ENCODE measurements at places on chromosomes 4 and X. TPM values are rescaled to one million over a fixed set of nuclear protein-coding genes. Genes with fewer than 3 reads are reported as not detected.

DNA sequence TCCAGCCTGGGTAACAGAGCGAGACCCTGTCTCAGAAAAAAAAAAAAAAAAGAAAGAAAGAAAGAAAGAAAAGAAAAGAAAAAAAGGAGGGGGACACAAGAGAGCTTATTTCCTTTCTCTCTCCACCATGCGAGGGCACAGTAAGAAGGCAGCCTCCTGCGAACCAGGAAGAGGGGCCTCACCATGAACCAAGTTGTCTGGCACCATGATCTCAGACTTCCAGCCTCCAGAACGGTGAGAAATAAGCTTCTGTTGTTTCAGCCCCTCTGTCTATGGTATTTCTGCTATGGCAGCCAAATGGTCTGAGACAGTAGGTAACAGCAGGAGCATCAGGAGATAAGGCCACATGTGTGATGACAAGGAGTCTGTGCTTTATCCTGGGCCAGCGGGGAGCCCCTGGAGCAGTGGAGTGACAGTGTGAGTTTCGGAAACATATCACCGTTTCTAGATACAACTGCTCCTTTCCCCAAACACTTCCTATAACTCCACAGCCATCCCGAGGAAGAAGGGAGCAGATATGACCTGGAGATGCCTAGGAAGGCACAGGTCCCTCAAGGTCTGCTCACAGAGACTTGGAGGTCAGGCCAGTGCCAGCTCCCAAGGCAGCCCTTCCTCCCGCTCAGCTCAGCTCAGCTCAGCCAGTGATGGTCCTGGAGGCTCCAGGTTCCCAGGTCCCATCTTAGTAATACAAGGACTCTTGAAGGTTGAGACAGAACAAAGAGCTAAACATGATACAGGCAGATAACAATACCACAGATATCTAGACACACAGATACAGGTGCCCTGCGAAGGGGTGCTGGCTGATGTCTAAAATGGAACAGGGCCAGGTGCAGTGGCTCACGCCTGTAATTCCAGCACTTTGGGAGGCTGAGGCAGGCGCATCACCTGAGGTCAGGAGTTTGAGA lies 17.7 kb downstream of the JAKMIP1 start:
- H3K27ac ChIP-seq = peak overlapping the region; percentile 70
- H3K4me3 ChIP-seq = no peak overlapping the region
- H3K27me3 ChIP-seq = no peaks in the 10 kb centered on the region
- DNase-seq = no peak

GRCh38 chr4:132059227-132059626 lies 1089.9 kb upstream of the PCDH10 start:
- DNase-seq = no peak
- no peak overlapping the region for H3K27ac ChIP-seq
- H3K4me1 ChIP-seq = no peaks in the 10 kb centered on the region
- H3K4me3 ChIP-seq = no peak overlapping the region

- peaks cover 29% of the 10 kb centered on the region for H3K36me3 ChIP-seq
- H3K27ac ChIP-seq = no peak overlapping the region
- DNase-seq = no peak
- H3K4me1 ChIP-seq = peaks cover 37% of the 10 kb centered on the region
- no peak overlapping the region for H3K4me3 ChIP-seq
Measured at GRCh38 chr4:6938237-6938636, 28.6 kb downstream of the TBC1D14 start.

GRCh38 chrX:112056476-112056875 lies 26.1 kb downstream of the TRPC5 start:
- H3K27ac ChIP-seq = no peak overlapping the region
- no peak for DNase-seq
- H3K27me3 ChIP-seq = no peaks in the 10 kb centered on the region

Gene TDO2
- not detected for total RNA-seq

Gene VEGFD
- total RNA-seq = not detected

DNA sequence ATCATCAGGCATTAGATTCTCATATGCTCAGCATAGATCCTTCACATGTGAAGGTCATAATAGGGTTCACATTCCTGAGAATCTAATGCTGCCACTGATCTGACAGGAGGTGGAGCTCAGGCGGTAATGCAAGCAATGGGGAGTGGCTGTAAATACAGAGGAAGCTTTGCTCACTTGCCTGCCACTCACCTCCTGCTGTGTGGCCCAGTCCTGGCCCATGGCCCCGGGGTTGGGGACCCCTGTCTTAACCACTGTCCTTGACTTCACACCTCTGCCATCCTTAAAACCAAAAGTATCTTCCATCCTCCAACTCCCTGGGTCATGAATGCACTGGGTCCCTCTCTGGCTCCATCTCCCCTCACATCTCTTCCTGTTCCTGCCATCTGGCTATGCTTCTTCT lies 129.1 kb downstream of the HMX1 start:
- no peak for DNase-seq
- H3K4me1 ChIP-seq = no peaks in the 10 kb centered on the region
- no peaks in the 10 kb centered on the region for H3K36me3 ChIP-seq
- H3K27me3 ChIP-seq = no peaks in the 10 kb centered on the region

- no peaks in the 10 kb centered on the region for H3K36me3 ChIP-seq
- H3K4me3 ChIP-seq = no peak overlapping the region
Measured at GRCh38 chrX:12263211-12263610, 124.9 kb downstream of the FRMPD4 start.

Gene PIM2
- total RNA-seq = 313 TPM

- no peaks in the 10 kb centered on the region for H3K36me3 ChIP-seq
- H3K27me3 ChIP-seq = peaks cover 13% of the 10 kb centered on the region
- H3K4me3 ChIP-seq = no peak overlapping the region
- H3K27ac ChIP-seq = no peak overlapping the region
Measured at GRCh38 chr4:78520808-78521226, 30.8 kb upstream of the ANXA3 start.

DNA sequence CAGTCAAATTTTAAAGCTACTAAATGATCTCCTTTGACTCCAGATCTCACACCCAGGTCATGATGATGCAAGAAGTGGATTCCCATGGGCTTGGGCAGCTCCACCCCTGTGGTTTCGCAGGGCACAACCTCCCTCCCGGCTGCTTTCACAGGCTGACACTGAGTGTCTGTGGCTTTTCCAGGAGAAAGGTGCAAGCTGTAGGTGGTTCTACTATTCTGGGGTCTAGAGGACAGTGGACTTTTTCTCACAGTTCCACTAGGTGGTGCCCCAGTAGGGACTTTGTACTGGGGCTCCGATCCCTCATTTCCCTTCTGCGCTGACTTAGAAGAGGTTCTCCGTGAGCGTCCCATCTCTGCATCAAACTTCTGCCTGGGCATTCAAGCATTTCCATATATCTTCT lies 845.2 kb downstream of the PCDH18 start:
- DNase-seq = no peak
- H3K4me3 ChIP-seq = no peak overlapping the region
- H3K36me3 ChIP-seq = no peaks in the 10 kb centered on the region

DNA sequence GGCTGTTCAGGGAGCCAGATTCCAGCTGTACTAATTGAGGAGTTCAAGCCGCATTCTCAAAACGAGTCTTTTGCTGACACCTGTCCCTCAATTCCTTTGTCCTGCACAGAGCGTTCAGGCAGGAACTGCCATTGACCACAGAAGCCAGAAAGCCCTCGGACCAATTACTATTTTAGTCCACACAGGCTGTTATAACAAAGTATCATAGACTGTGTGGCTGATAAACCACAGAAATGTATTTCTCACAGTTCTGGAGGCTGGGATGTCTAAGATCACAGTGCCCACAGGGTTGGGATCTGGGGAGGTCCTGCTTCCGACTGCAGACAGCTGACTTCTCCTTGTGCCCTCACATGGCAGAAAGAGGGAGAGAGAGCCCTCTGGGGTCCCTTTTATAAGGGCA lies 119.8 kb upstream of the ATP6AP2 start:
- no peaks in the 10 kb centered on the region for H3K36me3 ChIP-seq
- no peak overlapping the region for H3K4me3 ChIP-seq
- peaks cover 5% of the 10 kb centered on the region for H3K4me1 ChIP-seq
- peaks cover 7% of the 10 kb centered on the region for H3K27me3 ChIP-seq
- DNase-seq = no peak

DNA sequence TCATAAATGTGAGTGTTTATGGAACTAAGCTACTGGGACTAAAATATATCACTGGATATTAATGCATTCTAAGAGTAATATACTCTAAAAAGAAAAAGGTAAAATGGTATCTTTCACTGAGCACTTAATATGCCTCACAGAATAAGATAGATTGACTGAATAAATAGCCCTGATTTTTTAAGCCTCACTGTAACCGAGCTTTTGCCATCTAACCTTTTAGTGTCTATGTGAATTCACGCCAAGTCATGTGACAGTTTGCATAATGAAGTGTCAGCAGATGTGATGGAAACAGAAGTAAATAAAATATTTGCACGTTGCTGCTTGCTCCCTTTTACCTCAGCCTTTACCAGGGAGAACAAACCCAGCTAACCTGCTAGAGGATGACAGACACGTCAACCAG lies 119.7 kb upstream of the NWD2 start:
- H3K4me1 ChIP-seq = no peaks in the 10 kb centered on the region
- H3K36me3 ChIP-seq = no peaks in the 10 kb centered on the region
- DNase-seq = no peak
- H3K4me3 ChIP-seq = no peak overlapping the region
- H3K27ac ChIP-seq = no peak overlapping the region
- H3K27me3 ChIP-seq = no peaks in the 10 kb centered on the region

Gene APOO
- total RNA-seq = 22.4 TPM

GRCh38 chr4:151537687-151538086 lies 128.7 kb downstream of the FHIP1A start:
- DNase-seq = no peak
- H3K36me3 ChIP-seq = no peaks in the 10 kb centered on the region
- no peak overlapping the region for H3K4me3 ChIP-seq
- no peak overlapping the region for H3K27ac ChIP-seq

Gene DSPP
- total RNA-seq = not detected

Gene PABPC4L
- not detected for total RNA-seq

GRCh38 chr4:74758551-74759145 lies 35.7 kb downstream of the BTC start:
- H3K4me3 ChIP-seq = no peak overlapping the region
- no peaks in the 10 kb centered on the region for H3K4me1 ChIP-seq
- H3K27ac ChIP-seq = no peak overlapping the region
- no peak for DNase-seq
- no peaks in the 10 kb centered on the region for H3K36me3 ChIP-seq
- no peaks in the 10 kb centered on the region for H3K27me3 ChIP-seq

GRCh38 chrX:2928191-2928582 lies 952 bp downstream of the ARSD start:
- H3K4me3 ChIP-seq = peak overlapping the region; percentile 47
- H3K27ac ChIP-seq = peak overlapping the region; percentile 38
- peaks cover 4% of the 10 kb centered on the region for H3K27me3 ChIP-seq
- no peak for DNase-seq
- no peaks in the 10 kb centered on the region for H3K4me1 ChIP-seq
- H3K36me3 ChIP-seq = no peaks in the 10 kb centered on the region

DNA sequence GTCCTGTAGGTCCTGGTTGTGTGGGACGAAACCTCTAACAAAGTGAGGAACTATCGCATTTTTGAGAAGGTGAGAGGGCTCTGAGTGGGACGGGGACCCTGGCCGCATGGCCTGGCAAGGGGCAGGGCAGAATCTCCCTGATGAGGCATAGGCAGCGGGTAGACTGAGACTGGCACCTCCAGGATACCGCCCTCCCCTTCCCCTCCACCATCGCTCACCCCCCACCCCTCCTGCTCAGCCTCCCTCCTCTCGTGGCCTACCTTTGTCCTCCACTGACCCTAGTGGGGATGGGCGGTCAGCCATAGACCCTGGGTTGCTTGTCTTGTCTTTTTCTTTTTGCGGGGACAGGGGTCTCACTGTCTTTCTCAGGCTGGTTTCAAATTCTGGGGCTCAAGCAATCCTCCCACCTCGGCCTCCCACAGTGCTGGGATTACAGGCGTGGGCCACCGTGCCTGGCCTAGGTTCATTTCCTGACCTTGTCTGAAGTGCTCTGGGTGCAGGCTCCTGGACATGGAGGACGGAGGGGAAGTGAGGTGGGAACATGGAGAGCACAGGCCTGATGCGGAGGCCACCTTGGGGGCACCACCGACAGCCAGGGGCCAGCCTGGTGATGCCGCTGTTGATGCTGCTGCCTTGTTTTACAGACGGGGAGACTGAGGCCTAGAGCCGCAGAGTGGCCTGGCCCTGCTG lies 10.5 kb upstream of the ADD1 start:
- no peaks in the 10 kb centered on the region for H3K27me3 ChIP-seq
- H3K36me3 ChIP-seq = peaks cover 36% of the 10 kb centered on the region
- peaks cover 19% of the 10 kb centered on the region for H3K4me1 ChIP-seq
- DNase-seq = no peak
- H3K27ac ChIP-seq = no peak overlapping the region
- H3K4me3 ChIP-seq = no peak overlapping the region

DNA sequence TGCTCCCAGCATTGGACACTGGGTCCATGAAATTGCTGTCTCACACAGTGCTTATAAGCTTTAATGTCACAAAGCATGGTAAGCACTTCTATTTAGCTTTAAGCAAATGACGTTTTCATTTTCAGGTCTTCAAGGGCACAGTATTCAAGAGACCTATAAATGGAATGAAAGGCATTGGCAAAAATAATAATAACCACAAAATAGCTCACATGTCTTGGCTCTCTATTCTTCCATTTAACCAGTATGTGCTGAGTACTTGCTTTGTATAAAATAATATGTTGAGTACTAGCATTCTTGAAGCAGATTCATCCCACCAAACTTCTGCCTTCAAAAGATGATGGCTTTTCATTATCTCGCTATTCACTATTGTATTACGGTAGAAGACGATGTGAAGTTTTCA lies 203.0 kb downstream of the ADAMTS3 start:
- no peak overlapping the region for H3K27ac ChIP-seq
- no peaks in the 10 kb centered on the region for H3K27me3 ChIP-seq
- H3K4me3 ChIP-seq = no peak overlapping the region
- H3K36me3 ChIP-seq = no peaks in the 10 kb centered on the region
- DNase-seq = no peak
- no peaks in the 10 kb centered on the region for H3K4me1 ChIP-seq

DNA sequence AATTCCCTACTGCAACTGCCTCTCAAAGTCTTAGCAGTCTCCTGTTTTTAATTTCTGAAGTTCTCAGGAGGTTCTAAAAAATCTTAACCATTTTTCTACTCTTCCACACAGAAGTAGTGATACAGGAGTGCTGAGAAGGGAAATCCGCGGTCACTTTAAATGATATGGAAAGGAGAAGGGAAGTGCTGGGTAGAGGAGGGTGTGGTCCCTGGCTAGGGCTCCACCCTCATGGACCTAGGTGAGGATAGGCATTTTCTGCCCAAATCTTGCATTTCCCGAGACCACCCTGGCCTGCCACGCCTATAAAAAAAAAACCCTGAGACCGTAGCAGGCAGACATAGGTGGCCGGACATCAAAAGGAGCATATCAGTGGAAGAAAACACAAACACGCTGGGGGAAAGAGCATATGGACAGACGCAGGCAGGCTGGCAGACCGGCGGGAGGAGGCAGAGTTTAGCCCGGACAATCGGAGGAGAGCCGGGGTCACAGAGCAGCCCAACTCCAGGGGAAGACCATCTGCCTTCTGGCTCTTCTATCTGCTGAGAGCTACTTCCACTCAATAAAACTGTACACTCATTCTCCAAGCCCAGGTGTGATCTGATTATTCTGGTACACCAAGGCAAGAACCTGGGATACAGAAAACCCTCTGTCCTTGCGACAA lies 85.7 kb downstream of the POU3F4 start:
- no peaks in the 10 kb centered on the region for H3K27me3 ChIP-seq
- no peak for DNase-seq

- H3K36me3 ChIP-seq = no peaks in the 10 kb centered on the region
- H3K4me3 ChIP-seq = no peak overlapping the region
- no peak overlapping the region for H3K27ac ChIP-seq
- no peaks in the 10 kb centered on the region for H3K4me1 ChIP-seq
- H3K27me3 ChIP-seq = peaks cover 7% of the 10 kb centered on the region
Measured at GRCh38 chr4:67933038-67933437, 30.3 kb downstream of the TMPRSS11A start.

GRCh38 chrX:2692221-2693112 lies 1.4 kb downstream of the CD99 start:
- H3K4me3 ChIP-seq = peak overlapping the region; percentile 95
- DNase-seq = no peak
- peaks cover 39% of the 10 kb centered on the region for H3K4me1 ChIP-seq
- H3K36me3 ChIP-seq = peaks cover 58% of the 10 kb centered on the region
- H3K27me3 ChIP-seq = peaks cover 1% of the 10 kb centered on the region

Gene HSFX2
- total RNA-seq = not detected

Gene ZFP42
- 0.07 TPM for total RNA-seq

All from activated T-helper 2 cell treated with anti-CD3 and anti-CD28 coated beads, Interferon-gamma antibody, Interleukin-2, Interleukin-4, amounts not matched to agents 10 μg/mL and 5 μg/mL and 100 μg/mL, durations not matched to agents 14 hours and 24 hours and 36 hours (primary cell).